Kasumi-1 (cell line): ENCODE measurements at places on chromosomes 4 and X.

- no peak for DNase-seq
Observed at GRCh38 chrX:97119474-97120109, 235.9 kb downstream of the RPA4 start.

GRCh38 chr4:8709050-8709728, 116.6 kb downstream of the CPZ start:
- DNase-seq, result no peak

GRCh38 chr4:80413086-80413485, 77.6 kb downstream of the CFAP299 start:
- no peak for DNase-seq

GRCh38 chr4:123819362-123820035, 422.9 kb downstream of the SPRY1 start:
- no peak for DNase-seq

DNA sequence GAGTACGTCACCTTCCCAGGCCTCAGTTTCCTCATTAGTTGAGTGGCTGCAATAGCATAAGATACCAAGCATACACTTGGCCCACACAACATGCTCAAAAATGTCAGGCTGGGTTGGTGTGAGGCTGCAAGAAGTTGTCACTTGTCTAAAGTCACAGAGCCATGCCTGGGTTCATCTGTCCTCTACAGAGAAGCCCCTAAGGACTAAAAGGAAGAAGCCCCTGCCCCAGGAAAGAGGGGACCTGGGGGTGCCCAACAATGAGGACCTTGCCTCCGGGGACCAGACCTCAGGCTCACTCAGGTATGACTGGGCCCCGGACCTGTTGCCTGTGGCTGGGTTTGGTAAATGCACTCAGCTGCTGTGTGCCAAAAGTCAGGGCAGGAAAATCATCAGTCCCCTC, 82.7 kb downstream of the CRMP1 start:
- no peak for DNase-seq

DNA sequence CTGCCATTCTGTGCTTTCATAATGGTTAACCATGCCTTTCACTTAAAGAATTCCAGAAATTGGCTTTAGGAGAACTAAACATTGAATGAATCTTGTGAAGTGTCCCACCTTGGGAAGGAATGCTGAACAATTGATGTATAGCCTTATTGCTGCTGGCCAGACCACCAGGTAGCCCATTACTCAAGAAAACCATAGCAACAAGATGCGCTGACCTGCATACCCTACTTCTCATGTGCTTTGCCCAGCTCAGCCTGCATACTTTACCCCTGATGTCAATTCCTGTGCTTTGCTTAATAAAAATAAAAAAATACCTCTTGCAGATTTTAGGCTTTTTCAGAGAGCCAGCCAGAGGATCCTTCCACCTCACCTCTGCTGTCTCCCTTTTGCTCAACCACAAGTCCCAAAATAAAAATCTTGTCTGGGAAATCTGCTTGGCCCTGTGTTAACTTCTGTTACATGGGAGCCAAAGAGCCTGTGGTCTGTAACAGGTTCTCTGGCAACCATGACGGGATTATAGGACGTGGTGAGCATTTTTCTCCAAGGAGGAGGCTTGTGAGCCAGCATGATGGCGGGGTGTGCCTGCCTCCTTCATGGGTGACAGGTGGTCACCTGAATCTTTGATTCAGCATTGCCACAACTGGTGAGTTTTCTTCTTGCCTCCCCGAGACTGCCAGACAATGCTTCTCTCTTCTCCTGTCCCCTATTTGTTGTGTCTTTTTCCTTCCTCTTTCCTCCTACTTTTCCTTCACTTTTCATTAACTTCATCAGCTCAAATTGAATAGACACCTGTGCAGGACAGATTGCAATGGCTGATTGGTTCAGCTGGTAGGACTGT, 106.8 kb downstream of the ARSJ start:
- DNase-seq, result no peak
